BJ (cell line): ENCODE measurements at places on chromosomes 11 and 22. TPM values are rescaled to one million over a fixed set of nuclear protein-coding genes. Genes with fewer than 3 reads are reported as not detected.

The KRTAP5-7 gene
- polyA plus RNA-seq, result not detected in 2 replicates

The APOL2 gene
- 24.5 and 27.8 TPM in 2 replicates for polyA plus RNA-seq

DNA sequence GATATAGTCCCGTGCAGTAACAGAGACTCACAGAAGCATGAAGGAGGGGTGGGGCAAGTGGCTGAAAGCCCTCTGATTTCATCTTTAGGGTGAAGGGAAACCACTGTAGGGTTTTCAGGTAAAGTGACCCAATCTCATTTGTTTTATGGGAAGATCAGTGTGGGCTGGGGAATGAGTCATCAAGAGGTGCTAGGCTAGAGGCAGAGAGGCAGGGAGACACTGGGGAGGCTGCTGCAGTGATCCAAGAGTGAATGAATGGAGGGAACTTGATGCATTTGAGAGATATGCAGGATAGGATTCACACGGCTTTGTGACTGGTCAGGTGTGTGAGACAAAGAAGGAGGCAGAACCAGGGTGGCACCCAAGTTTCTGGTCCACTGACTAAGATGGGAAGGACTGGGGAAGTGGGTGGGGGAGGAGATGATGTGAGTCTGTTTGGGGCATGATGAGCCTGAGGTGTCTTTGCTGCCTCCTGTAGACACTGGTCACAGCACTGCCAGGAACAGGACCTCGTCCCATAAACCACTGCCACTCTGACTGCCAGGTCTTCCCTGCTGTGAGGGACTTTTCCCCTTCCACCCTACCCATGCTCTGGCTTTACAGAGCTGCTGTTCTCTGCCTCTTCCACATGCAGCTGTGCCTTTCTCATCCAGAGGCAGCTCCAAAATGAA, 239.0 kb downstream of the TENM4 start:
- no peak for DNase-seq

- no peak for DNase-seq
Observed at GRCh38 chr22:35432228-35432905, 32.4 kb downstream of the MCM5 start.

- DNase-seq, result no peak
Observed at GRCh38 chr11:103078710-103079109, 13.2 kb downstream of the DCUN1D5 start.

The LINC01488 gene
- not detected in 2 replicates for polyA plus RNA-seq

DNA sequence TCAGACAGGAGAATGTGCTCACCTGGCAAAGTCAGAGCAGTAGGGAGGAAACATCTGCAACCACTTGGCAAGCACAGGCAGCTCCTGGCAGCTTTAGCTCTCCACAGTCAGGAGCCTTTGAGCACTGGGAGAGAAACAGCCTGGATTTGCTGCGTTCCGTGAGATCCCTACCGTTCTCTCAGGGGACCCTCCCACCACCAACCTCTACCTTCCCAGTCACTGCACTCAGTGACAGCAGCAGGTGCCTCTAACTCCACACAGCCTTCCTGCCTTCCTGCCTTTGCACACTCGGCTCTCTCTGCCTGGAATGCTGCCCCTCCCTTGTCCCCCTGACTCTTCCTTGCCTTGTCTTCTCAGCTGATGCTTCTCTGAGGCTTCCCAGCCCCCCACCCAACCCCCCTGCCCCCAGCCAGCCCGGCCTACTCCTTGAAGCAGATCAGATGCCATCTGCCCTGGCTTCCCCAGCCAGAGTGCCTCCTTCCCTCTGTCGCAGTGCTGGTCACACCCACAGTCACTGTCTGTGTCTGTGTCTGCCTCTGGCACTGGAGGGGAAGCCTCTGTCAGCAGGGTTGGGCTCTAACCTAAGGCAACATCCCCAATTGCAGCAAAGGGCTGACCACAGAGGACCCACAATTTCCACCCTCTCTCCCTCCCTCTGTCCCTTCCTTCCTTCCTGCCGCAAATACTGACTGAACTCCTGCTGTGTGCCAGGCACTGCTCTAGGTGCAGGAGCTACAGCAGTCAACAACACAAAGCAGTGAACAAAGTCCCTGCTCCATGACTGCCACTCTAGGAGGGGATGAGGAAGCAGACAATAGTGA, 14.9 kb upstream of the TSKU start:
- DNase-seq, result no peak
